Stimulated activated CD8-positive, alpha-beta memory T cell treated with anti-CD3 and anti-CD28 coated beads, Interleukin-7, amount 100 ng/mL, for 4 hours (primary cell): ENCODE measurements at places on chromosomes 4 and X.

DNA sequence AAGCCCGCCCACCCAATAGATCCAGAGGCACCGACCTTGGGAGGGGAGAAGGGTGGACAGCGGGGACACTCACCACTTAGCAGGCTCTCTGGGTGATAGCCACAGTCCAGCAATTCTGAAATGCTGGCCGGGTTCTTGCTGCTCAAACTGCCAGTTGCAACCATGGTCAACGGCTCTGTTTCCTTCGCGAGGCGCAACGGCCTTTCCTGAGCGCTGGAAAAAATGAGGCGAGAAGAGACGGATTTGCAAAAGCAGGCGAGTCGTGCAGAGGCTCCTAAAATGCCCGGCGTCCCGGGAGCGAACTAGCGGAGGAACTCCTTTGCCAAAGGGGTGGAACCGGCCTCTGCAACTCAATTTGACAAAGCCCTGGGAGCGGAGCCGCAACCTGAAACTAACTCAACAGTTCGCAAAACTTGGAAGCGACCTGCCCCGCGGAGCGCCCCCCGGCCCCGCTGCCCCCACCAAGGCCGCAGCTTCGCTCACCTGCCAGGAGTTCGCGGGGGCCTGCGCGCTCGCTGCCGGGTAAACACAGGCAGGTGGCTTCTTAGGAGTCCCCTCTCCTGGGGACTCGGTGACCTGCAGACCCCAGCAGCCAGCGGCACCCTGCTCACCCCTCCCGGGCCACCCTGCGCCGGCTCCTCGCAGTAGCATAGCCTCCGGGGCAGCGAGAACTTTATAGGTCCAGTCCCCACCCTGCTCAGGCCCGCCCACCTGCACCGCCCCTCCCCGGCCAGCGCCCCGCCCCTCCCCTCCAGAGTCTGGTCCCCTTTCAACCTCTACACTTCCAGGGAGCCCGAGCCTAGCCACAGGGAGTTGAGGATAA lies at the start of gene DDIT4L:
TSS of gene DDIT4L (minus strand) at position 649 of the 823 bp plus-strand sequence. CDS start at position 164, 485 bp downstream.
- no peak for DNase-seq

GRCh38 chrX:95435198-95435597 lies 1249.4 kb upstream of the DIAPH2 start:
- DNase-seq: no peak

DNA sequence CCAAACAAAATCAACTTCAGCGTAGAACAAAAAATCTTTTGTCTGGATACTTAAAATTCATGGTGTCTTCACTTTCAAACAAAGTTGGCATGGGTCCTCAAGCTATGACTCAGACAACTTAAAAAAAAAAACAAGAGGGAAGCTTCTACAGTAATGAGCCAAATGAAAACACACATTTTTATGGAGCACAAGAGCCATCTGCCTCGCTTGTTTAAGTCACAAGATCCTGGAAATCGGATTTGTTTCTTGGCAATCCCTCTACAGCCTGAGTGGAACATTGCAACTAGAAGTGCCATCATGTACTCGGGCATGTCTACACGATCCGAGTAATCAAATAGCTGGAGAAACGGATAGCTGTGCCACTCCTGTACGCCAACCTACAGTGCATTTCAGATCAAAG lies 22.6 kb downstream of the LAMP2 start:
- no peak for DNase-seq

DNA sequence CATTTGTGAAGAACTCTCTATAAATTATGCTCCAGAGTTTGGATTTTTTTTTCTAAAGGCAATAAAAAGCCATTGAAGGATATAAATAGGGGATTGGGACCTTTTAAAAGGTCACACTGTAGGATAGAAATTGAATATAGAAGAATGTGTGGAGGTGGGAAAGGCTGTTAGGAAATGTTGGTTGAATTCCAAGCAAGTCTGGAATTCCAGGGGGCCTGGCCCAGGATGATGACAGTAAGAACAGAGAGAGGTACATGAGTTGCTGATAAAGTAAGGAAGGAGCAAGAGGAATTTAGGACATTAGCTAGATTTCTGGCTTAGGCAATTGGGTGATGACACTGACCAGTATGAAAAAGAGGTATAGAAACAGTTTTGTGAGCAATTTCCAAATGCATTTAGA lies 95.4 kb upstream of the USP38 start:
- no peak for DNase-seq

- no peak for DNase-seq
These were observed 214.5 kb downstream of the KIT start for GRCh38 chr4:54872261-54872660.

- DNase-seq: no peak
These were observed 134.9 kb downstream of the STOX2 start for GRCh38 chr4:184039963-184040383.

DNA sequence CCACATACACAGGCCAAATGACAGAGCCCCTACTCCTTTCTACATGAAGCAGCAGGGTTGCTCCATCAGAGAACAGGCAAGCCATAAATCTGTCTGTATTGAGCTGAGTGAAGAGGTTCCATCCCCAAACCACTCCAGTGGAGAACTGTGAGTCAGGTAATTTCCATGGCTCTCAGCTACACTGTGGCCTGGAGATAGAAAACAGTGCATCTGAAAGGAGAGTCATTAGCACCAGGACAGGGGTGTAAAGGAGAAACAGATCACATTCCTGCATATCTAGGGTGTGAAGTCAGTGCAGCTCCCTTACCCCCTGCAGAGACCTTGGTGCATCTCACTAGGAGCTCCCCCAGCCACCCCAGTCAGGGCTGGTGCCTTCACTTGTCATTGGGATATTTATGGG lies 314.7 kb downstream of the CHIC1 start:
- no peak for DNase-seq

DNA sequence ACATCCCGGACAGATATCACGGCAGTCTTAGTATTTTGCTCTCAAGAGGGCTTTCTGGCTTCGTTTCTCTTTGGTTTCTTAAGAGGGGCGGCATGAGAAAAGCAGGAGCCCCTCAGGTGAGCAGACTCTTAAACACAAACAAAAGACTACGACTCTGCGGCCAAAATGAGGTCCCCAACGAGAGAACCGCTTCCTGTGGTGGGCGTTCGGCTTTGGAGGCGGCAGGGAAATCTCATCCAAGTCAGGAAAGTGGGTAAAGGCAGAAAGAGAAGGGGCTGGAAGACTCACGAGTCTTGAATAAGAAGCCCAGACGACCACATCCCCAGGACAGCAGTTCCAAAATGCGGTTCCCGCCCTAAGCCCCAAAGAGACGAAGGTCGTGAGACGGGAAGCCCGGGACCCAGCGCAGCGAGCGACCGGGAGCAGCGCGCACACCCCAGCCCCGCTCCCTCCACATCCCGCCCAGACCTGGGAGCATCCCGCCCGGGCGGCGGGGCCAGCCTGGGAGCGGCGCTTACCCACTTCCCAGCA lies 409 bp downstream of the UGDH start:
- DNase-seq: no peak

DNA sequence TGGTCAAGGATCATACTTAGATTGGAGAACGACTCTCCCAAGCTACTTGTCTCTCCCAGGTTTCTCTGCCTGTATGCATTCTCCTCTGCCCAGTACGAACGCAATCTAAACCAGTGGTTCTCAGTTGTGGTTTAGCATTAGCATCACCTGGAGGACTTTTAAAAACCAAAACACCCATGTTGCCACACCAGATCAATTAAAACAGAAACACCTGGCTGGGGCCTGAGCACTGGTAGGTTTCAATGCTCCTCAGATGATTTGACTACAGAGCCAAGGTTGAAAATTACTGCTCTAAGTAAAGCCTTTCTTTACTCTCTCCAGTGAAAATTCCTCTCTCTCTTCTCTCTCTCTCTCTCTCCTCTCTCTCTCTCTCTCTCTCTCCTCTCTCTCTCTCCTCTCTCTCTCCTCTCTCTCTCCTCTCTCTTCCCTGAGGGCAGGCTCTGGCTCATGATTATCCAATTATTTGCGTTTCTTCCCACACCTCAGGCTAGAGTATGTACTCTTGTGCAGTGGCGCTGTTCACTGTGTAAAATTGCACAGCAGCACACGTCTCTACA lies 153.7 kb upstream of the FGF13 start:
- no peak for DNase-seq

DNA sequence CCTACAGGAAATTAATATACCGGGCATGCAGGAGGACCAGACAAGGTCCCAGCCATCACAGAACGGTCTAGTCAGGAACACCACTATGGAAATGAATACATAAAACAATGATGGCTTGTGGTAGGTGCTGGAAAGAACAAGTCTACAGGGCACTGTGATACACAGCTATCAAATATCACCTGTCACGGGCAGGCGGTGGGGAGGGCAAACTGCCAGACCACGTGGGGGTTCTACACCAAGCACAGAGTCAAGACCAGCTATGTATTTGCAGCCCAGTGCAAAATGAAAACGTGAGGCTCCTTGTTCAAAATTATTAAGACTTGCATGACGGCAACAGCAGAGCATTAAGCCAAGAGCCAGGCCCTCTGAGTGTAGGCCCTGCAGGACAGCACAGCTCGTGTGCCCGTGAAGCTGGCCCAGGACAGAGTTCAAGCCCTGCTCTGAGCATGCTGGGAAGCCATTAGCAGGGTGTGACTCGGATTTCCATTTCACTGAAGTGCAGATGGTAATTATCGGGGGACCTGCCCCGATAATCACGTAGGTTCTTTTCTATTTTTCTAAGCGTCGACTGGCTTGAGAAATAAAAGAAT lies 83.6 kb downstream of the JAKMIP1 start:
- DNase-seq: no peak

DNA sequence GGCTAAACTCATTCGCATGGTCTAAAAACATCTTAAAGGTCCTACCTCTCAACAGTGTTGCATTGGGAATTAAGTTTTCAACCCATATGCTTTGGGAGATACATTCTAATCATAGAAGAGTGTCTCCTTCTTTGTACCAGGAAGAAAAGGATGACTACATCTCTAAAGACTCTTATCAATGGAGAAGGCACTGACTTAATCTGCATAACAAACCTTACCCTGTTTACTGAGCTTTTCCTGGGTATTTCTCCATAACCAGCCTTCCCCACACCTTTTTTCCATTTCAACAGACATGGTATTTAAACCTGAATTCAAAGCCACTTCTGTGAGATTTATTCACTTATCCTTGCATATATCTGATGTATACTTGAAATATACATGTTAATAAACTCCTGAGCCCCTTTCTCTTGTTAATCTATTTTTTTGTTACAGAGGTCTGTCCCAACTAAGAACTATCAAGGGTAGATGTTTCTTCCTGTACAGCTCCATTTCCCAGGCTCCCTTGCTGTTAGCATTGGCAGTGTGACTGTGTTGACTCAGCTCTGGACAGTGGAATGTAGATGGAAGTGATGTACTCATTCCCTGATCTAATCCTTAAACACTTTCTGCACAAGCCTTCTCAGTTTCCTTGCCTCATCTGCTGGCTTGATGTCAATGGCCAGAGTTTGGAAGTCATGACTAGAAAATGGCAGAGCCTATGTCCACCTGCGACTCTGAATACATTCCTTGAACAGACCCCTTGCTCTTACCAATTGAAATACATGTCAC lies 148.9 kb upstream of the CPEB2 start:
- no peak for DNase-seq

- DNase-seq: no peak
These were observed 187.1 kb upstream of the C1QTNF7 start for GRCh38 chr4:15240764-15241163.

- no peak for DNase-seq
These were observed 53.0 kb downstream of the POF1B start for GRCh38 chrX:85326234-85327059.

DNA sequence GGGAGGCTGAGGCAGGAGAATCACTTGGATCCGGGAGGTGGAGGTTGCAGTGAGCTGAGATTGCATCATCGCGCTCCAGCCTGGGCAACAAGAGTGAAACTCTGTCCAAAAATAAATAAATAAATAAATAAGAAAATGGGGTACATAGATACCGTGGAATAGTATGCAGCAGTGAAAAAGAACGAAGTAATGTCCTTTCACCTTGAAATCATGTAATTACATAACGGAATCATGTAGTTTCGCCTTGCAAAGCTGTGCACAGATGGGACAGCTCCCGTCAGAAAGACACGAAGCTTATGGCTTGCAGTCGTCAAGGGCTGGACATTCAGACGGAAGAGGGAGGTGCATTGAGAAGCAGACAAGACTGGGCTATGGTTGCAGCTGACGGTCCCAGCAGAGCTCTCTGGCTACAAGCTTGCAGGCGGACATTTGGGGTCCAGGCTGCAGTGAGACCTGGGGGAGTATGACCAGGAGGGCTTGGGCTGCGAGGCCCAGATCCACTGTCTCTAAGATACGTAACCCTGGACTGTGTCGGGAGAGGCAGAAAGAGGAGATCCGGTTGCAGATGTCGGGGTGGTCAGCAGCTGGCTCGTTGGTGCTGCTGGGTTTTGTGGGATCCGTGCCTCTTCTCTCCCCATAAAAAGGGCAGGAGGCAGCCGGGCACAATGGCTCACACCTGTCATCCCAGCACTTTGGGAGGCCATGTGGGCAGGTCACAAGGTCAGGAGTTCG lies 6.2 kb upstream of the P2RY8 start:
- no peak for DNase-seq

- no peak for DNase-seq
These were observed 19.6 kb upstream of the LCORL start for GRCh38 chr4:18041114-18041513.

GRCh38 chr4:120630427-120630826 lies 292.1 kb downstream of the PRDM5 start:
- no peak for DNase-seq

GRCh38 chrX:134184936-134185335 lies 52.0 kb upstream of the CCDC160 start:
- DNase-seq: no peak

DNA sequence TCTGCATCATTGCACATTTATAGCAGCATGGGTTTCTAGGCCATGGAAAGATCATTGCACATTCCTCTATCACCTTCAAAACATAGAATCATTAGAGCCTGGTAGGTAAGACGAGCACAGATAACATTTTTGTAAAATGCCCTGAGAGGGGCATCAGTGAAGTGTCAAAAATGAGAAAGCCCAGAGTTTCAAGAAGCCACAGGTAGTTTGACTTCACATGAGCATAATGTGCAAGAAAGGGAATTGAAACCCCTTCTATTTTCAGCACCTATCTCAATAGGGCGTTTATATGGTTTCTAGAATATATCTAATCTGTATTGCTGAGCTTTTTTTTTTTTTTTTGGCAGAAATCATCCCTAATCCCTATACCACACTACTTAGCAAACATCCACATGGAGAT lies 2441.7 kb downstream of the ARAP2 start:
- no peak for DNase-seq

GRCh38 chr4:125315576-125316400 lies 1.0 kb downstream of the FAT4 start:
- no peak for DNase-seq

DNA sequence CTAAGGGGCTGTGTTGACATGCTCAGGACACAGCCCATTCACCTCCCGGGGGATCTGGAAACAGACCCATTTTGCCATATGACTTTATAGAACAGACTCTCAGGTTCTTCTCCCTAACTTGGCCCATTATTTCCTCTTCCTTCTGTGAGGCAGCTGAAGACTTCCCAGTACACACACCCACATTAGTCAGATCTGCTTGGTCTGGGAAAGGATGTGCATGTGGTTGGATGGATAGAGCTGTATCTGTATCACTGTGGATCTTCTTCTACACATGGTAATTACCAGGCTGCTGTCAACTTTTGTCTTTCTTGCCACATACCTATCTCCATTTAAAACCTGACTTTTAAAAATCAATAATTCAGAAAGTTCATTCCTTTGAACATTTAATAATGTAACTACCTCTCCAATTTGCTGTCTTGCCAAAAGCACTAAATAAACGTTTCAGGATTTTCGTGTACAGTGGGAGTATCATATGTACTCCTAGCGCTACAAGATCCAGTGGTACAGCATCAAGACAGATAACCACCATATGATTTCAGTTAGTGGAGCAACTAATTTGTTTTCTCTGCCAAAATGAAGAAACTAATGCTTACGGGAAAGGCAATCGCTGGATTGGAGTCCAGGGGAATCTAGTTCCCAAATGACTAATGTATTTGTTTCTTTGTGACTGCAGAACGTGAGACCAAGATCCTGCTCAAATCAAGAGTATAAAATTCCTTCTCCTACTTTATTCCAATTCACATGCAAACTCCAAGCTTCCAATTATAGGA lies 134.1 kb upstream of the MAP3K15 start:
- DNase-seq: no peak
